ENCODE measurements at places on chromosomes 5 and 9.

- no peak for DNase-seq
These were observed 94.7 kb upstream of the RAD23B start for GRCh38 chr9:107188376-107188775.

GRCh38 chr5:33968211-33969005 is 16.1 kb downstream of the SLC45A2 start:
- no peak for DNase-seq

DNA sequence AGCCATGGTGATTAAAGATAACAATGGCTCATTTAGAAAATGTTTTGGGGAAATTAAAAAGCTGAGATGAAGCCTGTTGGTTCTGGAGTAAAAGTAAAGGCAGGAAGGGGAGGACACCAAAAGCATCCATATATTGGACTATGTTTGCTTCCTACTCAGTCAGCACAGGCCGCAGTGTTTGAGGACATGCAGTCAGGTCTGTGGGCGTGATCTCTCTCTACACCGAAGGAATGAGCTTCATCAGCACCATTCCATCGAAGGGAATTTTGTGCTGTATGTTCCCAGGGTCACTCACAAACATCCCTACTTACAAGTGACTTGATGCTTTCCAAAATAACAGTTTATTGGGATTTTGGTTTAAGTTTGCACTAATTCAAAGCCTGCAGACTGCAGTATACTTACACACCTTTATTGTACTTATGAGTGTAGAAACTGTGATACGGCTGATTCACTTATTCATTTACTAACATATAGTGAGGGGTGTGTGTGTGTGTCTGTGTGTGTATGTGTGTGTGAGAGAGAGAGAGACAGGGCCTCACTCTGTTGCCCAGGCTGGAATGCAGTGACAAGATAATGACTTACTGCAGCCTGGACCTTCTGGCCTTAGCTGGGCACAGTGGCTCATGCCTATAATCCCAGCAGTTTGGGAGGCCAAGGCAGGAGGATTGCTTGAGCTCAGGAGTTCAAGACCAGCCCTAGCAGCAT is 13.4 kb upstream of the CDK5RAP2 start:
- no peak for DNase-seq

DNA sequence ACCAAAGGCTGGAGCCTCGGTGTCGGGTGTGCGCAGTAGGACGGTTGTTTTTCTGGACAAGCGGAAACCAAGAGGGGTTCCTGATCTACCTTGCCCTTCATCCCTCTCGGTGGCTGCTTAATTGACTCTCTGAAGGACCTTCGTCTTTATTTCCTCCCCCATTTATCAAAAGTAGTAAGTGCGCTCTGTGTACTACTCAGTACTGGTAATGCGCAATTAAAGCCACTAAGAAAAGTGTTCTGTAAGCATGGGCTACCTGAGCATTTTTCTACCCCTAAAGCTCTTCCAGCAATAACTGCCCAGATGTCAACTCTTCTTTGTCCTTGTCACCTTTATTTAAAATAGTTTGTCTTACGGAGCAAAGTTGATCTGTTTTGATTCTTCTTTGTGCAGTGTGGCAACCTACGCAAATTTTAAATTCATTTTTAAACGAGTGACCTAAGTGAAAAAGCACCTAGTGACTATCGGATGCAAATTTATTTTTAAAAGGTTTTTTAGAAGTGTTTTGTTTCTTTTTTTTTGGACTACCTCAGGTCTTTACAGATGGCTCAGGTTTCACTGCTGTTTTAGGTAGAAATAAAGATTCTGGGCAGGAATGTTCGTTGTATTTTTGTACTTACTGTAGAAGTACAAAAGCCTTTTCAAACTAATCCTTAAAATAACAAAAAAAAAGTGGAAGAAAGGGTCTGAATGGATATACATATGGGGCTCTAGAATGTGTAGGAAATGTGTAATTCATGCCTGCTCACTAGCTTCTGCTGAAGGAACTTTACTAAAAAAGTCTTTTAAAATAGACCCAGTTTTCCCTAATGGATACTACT is 2.0 kb downstream of the JMY start:
- DNase-seq: no peak

DNA sequence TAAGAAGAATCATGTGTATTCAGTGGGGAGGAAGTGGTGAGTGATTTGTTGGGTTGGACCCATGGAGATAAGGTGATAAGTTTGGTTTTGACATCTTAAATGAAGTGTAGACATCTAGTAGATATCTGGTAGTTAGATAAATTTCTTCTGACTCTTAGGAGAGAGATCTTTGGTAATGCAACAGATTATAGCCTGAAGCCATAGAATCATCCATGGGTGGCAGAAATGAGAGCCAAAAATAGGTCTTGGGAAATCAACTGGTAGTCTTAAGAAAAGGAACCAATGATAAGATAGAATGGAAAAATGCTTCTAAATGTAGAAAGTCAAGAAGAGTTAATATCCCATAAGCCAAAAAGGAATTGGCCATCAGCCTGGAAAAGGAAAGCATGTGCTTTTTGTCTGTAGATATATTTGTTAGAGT is 532.7 kb upstream of the GRAMD2B start:
- DNase-seq: no peak

DNA sequence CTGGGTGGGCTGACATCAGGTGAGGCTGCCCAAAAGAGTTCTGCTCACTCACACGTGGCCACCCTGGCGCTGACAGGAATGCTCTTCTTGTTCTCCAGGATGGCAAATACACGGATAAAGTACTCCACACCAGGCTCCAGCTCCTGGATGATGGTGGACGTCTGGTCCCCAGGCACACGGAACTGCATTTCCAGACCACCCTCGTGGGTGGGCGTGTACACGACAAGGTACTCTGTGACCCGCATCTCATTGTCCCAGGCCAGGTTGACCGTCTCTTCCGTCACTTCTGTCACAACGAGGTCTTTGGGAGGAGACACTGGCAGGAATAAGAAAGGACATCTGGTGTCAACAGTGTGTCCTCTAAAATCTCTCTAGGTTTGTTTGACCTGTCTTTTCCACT is 33.8 kb downstream of the TNC start:
- no peak for DNase-seq

DNA sequence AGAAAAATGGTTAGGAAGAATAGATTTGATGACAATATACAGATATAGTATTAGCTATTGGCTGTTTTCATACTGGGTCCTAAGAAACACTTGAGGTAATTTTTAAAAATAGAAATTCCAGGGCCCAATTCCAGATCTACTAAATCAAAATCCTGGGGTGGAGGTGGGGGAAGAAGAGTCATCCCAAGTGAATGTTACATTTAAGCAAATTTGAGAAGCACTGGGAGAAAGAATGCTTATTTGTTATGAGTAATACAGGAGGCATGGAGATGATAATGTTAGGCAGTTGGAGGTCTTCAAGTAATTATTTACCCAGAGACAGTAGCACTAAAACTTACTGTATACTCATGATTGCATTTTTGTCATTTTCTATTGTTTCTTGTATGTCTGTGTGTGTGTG is 93.0 kb upstream of the DAB2 start:
- no peak for DNase-seq

GRCh38 chr5:114458726-114459125 is 96.9 kb downstream of the KCNN2 start:
- DNase-seq: no peak

- DNase-seq: no peak
These were observed 189.8 kb upstream of the TRIM32 start for GRCh38 chr9:116497095-116497890.

DNA sequence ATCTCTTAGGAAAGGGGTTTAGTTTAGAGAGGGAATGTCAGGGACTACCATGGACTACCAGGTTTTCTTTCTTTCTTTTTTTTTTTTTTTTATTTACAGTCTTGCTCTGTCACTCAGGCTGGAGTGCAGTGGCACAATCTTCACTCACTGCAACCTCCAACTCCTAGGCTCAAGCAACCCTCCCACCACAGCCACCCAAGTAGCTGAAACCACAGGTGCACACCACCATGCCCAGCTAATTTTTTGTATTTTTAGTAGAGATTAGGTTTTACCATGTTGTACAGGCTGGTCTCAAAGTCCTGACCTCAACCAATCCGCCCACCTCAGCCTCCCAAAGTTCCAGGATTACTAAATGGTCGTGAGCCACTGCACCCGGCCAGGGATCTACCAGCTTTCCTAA is 572.7 kb downstream of the CAAP1 start:
- DNase-seq: no peak

- no peak for DNase-seq
These were observed 6.6 kb upstream of the PCSK1 start for GRCh38 chr5:96439477-96440184.

- DNase-seq: no peak
These were observed 4.3 kb downstream of the MGAT4B start for GRCh38 chr5:179802207-179802883.

DNA sequence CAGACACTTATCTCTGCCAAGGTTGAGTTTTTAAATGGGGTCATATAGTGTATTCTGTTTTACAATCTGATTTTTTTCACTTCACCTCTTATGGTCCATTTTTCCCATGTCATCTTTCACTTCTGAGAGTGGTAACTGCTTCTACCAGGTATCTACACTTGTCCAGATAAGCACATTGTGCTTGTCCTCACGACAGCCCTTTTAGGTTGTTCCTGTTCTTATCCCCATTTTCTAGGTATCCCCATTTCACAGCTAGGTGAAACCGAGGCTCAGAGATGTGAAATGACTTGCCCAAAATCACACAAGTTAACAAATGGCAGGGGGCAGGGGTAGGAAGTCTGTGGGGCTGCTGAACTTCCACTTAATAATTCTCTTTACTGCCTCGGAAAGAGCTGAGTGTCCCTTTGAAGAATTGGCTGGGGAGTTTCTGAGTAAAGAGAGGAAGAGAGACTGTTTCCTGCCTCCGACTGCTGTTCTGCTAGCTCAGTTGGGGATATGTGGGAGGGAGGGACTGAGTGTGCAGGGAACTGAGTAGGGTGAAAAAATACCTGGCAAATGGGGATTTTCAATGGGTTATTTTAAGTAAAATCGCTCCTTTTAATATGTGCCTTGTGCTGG is 255.4 kb downstream of the GRIA1 start:
- DNase-seq: no peak

DNA sequence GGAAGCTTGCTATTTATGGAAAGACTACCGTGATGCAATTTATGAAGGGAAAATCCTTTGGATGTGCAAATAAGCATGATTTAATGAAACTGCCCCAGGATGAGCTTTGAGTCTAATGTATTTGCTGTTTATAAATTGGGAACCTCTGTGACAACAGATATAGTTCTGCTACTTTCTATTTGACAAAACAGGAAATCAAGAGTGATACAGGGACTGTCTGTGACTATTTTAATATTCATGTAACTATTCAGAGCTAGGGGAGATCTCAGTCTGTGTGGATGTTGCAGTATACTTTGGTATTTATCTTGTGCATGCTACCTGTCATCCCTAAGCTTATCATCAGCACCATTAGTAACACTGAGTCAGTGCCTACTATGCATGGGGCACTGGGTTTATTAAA is 132.1 kb downstream of the PDZD2 start:
- no peak for DNase-seq

DNA sequence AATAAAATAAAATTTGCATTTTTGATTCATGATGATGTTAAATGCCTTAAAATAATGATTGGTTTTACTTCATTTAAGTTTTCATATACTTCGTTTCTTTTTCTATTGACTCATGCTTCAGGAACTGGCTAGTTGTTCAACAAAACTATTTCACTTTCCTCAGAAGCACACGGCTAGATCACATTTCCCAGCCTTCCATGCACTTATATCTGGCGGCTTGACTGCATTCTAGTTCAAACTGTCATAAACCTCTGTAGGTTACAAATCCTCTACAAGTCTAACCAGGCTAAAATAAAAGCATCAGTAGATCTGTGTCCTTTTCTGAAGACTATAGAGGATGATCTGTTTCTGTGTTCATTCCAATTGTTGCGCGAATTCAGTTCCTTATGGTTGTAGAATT is 46.3 kb upstream of the CNTLN start:
- DNase-seq: no peak

- no peak for DNase-seq
These were observed 123.4 kb upstream of the NFIL3 start for GRCh38 chr9:91547081-91547480.

DNA sequence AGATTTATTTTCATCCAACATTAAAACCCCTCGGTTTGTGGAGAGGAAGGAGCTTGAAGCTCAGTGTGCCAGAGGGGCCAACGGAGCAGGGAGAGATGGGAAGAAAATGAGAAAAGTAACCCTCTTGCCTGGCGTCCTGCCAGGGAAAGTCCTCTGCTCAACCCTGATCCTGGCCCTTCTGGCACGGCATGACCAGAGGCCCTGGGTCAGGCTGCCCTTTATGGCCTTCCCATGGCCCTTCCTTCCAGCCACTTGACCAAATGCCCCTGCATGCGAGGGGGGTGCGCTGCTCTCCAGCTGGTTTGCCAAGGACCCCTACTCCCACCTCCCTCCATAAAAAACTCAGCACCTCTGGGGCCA is 43.8 kb downstream of the SPRY4 start:
- DNase-seq: no peak

DNA sequence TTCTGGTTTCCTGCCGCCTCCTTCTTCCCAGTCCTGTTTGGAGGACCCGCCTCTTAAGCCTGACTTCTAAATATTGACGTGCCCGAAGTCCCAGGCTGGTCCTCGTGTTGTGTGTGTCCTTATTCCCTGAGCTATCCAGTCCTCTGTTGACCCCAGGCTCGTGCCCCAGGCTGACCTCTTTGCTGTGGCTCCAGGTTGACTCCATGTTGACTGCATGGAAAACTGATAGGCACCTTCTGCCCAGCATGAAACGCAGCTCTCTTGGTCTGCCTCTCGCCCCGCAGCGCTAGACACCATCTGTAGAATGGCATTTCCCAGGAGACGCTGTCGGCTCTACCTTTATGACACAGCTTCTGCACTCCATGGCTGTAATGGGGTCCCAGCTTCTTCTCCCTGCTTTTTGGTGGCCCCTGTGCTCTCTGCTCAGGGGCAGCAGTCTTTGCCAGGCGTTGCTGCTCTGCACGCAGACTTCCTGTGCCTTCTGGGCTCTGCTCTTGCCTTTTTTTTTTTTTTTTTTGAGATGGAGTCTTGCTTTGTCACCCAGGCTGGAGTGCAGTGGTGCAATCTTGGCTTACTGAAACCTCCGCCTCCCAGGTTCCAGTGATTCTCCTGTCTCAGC is 28.4 kb downstream of the EHMT1 start:
- no peak for DNase-seq

GRCh38 chr9:84652496-84653120 is 16.9 kb upstream of the NTRK2 start:
- no peak for DNase-seq

GRCh38 chr5:1374679-1375055 is 29.8 kb upstream of the CLPTM1L start:
- no peak for DNase-seq

- no peak for DNase-seq
These were observed 181.0 kb upstream of the MAST4 start for GRCh38 chr5:66415208-66415607.

DNA sequence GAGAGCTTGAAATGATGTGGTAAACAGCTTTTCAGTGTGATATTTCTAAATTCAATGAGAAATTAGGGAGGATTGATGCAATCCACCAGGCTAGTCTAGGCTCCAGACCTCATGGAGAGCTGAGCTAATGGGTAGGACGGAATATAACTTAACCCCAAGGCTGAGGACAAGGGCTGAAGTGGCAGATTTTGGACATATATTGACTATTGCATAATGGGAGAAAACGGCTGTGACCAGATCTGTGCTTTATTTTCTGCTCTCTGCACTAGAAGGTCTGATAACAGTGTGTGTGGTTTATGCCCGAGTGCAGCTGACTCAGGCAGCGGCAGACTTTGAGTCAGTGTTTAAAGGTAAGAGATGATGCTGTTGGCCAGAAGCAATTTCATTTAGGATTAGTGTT is 70.6 kb downstream of the ACTBL2 start:
- DNase-seq: no peak

GRCh38 chr5:141504216-141504615 is 15.3 kb downstream of the PCDHGC5 start:
- DNase-seq: no peak

Measured in NCI-H187 treated with DMSO at 0.1 percent for 48 hours (cell line).